ENCODE measurements at places on chromosomes 6 and 20.

- no peak for DNase-seq
Measured at GRCh38 chr6:79431537-79431933, 105.7 kb downstream of the LCA5 start.

DNA sequence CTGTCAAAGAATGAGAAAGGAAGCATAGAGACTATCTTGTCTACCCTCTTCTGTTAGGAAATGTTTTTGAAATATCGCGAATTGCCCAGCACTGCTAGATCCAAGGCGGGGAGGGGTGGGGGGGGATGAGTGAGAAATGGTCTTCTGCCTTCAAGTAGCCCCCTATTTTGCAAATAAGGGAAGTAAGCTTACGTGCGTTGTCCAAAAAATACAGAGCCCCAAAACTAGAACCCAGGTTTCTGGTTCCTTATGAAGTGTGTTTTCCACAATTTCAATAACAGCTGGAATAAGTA, 923 bp upstream of the ILRUN start:
- DNase-seq = no peak

DNA sequence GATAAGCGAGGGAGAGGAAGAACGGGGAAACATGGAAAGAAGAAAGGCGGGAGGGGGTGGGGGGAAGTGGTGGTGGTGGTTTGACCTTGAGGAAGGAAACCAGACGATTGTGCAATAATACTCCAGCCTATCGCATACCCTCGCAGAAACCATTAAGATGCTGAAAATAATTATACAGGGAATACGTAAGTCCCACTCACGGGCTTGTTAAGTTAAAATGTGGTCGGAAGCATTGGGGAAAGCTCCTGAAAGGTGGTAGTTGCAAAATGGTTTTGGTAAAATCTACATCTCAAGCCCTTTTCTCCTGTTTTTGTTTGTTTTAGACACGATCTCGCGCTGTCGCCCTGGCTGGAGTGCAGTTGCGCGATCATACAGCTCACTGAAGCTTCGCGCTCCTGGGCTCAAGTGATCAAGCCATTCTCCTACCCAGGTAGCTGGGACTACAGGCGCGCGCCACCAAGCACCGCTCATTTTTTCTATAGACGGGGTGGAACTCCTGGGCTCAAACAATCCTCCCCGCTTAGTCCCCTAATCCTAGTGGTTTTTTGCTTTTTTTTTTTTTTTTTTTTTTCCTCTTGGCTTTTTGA, 128.9 kb upstream of the ZNF184 start:
- no peak for DNase-seq

DNA sequence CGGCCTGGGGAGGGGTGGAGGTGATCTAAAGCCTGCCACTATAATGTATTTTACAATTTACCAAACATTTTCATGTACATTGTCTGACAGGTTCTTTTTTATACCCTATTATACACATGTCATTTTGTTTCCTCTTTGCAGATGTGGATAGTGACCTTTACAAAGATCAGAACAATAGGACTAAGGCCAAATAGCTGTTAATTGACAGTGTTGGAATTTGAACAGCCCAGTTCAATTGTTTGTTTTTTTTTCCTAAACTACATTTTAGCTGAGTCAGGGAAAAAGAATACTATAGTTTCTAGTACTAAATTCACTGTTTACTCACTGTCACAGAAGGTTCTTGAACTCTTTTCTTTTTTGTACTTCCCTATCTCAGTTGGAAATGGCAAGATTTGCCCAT, 40.2 kb downstream of the PGM3 start:
- DNase-seq = no peak

GRCh38 chr6:161198176-161198575, 75.7 kb downstream of the AGPAT4 start:
- DNase-seq = peak; percentile 46

GRCh38 chr6:43510827-43511163, 649 bp upstream of the LRRC73 start:
- DNase-seq = no peak

- DNase-seq = no peak
Measured at GRCh38 chr6:40563111-40563510, 24.1 kb downstream of the LRFN2 start.

DNA sequence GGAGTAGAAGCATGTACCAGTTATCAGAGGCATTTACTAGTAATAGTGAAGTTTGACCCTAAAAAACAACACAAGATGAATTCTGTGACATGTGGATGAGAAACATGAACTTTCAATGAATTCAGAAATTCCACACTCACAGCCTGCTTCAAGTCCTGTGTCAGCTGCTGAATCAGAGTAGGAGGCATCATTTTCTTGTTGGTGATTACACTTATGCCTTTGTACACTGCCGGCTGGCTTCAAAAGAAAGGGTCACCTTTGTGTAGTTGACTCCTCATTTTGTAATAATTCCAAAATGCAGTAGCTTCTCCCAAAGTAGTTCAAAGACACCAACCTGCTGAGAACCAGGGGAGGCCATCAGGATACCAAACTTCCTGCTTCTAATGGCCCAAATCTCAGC, 165.5 kb downstream of the BACH2 start:
- DNase-seq = no peak

GRCh38 chr6:160678230-160678629, 14.2 kb upstream of the LPA start:
- DNase-seq = no peak

DNA sequence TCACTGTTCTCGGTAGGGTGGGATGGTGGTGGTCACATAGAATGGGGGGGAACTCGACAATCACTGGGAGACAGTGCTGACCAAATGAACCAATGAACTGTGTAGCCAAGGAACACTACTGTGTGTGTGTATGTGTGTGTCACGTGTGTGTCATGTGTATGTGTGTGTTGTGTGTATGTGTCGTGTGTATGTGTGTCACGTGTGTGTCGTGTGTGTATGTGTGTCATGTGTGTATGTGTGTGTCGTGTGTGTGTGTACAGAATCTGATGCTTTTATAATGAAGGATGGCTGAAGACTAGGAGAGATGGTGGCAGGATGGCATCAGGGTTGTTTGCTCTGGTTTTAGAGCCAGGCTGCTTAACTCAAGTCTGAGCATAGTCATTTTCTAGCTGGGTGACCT, 99.1 kb upstream of the DUSP22 start:
- no peak for DNase-seq

- peak; percentile 90 for DNase-seq
Measured at GRCh38 chr6:93419304-93420162, at the start of gene EPHA7. Gene EPHA7 (minus strand): TSS chr6:93419559. CDS start chr6:93419341, 218 bp downstream.

GRCh38 chr6:100160930-100161329, 166.9 kb upstream of the MCHR2 start:
- no peak for DNase-seq

GRCh38 chr20:4513720-4514119, 208.0 kb upstream of the PRND start:
- peak; percentile 90 for DNase-seq

DNA sequence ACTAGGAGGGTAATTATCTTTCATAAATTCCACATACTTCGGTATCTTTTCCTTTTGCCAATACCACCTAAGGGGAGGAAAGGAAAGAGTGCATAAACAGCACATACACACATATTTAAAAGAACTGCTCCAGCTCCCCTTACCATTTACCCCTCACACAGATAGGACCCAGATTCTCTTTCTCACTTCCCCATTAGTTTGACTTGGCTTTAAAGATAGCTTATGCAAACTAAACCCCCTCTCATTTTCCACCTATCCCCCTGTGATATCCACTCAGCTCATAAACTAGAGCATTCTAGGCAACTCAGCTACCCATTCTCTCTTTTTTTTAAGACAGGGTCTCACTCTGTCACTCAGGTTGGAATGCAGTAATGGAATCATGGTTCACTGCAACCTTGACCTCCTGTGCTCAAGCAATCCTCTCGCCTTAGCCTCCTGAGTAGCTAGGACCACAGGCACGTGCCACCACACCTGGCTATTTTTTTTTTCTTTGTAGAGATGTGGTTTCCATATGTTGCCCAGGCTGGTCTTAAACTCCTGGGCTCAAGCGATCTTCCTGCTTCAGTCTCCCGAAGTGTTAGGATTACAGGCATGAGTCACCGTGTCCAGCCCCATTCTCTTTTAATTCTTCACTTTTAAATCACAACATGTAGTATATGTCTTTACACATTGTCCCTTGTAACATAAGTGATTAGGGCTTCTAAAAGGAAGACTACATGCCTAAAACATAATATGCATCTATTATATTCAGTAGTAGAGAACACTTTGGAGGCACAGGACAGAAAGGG, 4.0 kb downstream of the FUCA2 start:
- no peak for DNase-seq

DNA sequence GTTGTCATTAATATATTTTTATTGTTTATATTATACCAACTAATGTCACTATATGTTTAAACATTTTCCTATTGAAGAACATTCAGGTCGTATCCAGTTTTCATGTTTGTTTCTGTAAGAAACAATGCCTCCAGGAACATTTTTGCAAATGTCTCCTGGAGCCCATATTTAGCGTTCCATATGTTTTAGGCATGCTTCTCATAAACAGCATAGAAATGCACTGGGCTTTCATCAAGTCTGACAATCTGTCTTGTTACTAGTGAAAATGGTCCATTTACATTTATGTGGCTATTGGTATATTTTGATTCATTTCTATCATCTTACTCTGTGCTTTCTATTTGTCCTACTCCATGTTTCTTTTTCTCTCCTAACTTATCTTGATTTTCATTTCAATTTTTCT, 431.7 kb downstream of the TFAP2A start:
- DNase-seq = no peak

GRCh38 chr6:26351544-26351953, 13.4 kb upstream of the BTN3A2 start:
- peak; percentile 98 for DNase-seq

DNA sequence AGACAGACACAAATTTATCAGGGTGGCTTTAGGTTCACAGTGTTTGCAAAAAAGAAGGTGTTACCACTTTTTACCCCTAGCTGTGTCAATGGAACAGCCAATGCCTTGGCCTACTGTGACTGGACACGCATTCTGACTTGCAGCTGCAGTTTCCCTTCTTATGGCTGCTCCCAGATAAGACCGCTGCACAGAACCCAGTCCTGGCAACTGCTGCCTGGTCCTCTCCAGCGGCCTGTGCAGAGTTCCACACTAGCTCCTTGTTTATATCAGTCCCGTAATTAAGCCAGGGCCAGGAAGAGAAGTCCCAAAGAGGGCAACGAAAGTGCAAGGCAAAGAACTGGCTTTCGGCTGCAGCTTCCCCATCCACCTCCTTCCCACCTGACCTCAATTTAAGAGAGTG, 283.0 kb downstream of the FOXC1 start:
- DNase-seq = no peak

DNA sequence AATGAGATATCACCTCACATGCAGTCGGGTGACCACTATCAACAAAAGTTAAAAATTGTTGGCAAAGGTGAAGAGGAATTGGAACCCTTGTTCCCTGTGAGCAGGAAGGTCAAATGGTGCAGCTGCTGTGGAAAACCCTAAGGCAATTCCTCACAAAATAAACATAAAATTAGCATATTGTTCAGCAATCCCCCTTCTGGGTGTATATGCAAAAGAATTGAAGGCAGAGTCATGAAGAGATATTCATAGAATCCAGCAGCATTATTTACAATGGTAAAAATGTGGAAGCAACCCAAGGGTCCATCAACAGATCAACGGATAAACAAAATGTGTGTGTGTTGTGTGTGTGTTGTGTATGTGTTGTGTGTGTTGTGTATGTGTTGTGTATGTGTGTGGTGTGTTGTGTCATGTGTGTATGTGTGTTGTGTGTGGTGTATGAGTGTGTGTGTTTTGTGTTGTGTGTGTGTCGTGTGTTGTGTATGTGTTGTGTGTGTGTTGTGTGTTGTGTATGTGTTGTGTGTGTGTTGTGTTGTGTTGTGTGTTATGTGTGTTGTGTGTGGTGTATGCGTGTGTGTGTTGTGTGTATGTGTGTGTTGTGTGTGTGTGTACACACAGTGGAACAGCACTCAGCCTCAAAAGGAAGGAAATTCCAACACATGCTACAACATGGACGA, 245.1 kb downstream of the ERMARD start:
- DNase-seq = no peak

DNA sequence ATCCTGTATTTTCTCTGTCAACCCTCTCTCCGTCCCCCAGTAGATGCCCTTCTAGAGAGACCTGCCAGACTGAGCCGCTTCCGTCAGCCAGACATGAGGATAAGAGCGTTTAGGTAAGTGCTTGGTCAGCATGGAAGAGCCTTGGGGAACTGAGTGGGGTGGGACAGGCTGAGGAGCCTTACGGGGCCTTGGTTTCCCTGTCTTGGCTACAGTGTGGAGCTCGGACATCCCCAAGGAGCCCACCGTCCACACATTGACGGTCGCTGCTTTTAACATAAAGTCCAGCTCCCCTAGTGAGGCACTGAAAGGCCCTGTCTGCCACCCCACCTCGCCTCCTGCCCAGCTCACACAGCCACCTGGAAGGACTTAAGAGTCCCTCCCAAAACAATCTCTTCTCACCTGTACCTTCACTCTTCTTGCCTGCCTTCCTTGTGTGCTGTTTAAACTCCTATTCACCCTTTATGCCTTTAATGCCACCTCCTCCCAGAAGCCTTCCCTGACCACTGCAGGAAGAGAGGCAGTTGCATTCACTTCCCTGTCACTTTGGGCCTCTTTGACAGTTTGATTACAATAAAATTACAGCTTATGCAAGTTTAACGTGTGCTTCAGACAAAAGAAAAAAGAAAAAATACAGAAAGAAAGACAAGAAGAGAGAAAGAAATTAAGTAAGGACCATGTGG, 42.3 kb downstream of the PDYN start:
- no peak for DNase-seq

- DNase-seq = no peak
Measured at GRCh38 chr20:24950836-24951525, 1.9 kb downstream of the CST7 start.

Data from fibroblast of skin of right biceps (primary cell).